EH (cell line): ENCODE measurements at places on chromosomes 2 and 18.

DNA sequence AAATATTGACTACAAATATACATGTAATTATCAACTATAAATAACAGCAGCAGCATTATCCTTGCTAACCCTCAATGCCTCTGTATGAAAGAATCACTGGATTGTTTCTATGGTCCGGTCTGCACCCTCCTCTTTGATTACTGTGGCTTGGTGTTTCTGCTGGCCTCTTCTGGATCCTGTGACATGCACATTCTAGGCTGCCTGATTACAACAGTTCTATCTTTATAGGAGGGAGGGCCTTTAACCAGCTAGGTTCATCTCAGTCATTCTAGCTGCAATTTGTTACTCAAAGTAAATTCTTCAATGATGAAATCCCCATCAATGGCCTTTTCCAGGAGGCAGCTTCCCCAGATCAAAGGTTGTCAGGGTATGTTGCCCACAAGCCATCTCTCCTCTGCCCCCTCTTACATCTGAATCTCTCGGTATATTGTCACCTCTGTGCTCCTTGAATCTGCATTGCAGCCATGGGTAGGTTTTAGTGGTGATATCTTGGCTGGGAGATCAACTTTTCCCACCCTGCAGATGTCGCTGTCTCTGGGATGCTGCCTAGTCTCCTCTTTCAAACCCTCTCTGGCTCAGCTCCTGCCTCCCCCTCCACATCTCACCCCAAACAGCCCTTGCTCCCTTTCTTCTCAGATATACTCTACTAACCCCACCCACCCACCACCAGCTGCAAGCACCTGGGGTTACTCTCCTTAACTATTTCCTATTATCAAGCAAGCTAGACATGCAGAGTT is 106.2 kb upstream of the BZW1 start:
- peak; percentile 47 for DNase-seq

- DNase-seq = no peak
Observed at GRCh38 chr2:72118386-72118785, 29.3 kb downstream of the CYP26B1 start.

DNA sequence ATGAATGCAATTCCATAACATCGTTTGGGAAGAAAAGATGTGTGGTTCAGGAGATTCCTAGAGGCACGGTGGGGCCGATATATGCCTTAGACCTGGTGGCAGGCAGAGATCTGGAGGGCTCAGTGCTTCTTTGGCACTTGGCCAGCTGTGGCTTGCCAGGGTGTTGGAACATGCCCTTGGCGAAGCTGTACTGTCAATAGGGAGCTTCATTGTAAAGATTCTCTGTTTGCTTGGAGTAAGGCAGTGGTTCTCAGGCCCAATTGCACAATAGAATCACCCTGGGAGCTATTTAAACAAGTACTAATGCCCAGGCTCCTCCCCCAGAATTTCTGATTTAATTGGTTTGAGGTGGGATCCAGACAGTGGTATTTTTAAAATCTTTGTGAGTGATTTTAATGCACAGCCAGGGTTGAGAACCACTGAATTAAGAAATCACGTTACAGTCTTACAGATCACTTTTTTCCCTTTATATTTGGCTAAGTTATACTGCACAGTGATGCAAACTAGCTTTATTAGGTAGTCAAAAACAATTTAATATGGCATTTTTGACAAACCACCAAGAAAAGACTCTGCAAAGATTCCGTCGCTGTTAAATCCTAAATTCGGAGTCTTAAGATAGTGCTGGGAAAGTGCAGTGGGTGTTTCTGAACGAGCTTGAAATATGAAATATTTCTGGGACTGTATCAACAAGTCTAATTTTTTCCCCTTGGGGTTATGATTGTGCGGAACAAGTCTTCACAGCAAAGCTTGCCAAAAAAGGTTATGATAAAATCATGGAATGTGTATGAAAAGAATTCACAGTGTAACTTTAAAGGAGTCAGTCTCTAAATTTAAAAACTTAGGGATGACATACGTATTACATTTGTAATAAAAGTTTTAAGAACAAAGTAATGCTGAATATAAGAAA is 78.0 kb downstream of the CRIM1 start:
- DNase-seq = peak; percentile 90

DNA sequence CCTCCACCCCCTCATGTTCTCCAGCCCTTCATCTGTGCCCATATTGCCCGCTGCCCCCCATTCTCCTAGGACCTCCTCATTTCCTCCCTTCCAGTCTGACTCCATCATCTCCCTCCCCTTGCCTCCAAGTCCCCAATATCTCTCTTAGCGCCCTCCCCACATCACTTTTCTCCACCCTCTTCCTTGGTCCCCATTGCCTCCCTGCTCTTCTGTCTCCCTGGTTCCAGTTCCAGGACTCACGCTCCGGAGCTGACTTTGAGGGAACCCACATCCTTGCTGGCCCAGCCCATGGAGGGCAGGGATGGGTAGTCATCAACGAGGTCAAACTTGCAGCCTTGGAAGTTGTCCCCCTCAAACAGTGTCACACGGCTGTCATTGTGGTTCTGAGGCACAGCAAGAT is 2.6 kb downstream of the CRYBA2 start:
- no peak for DNase-seq

- no peak for DNase-seq
Observed at GRCh38 chr18:34647251-34647650, 62.8 kb upstream of the DTNA start.

- no peak for DNase-seq
Observed at GRCh38 chr2:178767094-178768060, 39.8 kb downstream of the TTN start.

DNA sequence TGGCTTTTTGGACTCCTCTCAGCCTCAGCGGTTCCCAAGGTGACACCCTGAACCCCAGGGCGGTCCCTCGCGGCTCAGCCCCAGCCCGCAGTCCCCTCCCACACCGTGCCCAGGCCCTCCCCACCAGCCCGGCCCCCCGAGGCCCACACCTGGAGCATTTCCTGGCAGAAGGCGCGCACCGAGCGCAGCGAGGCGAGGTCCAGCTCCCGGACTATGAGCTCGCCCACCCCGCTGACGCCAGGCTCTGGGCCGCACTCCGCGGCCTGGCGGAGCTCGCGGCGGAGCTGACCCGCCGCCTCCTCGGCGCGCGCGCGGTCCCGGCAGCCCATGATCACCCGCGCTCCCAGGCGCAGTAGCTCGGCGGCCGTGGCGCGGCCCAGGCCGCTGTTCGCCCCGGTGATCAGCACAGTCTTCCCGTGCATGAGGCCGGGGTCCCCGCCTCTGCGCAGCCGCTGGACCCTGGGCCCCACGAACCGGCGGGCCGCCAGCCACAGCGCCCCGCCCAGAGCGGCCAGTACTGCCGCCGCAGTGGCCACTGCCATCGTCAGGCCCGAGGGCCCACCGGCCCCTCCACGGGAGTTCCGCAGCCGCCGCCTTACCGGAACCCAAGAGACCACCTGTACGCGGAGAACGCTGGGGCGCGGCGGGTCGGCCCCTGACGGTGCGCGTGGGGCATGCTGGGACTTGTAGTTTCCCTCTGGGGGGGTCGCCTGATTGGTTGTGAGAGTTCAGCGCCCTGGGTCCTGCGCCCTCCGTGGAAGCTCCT is at the start of gene RDH14:
Gene RDH14, minus strand, starts transcription at position 623 of the 766 bp plus-strand sequence. Its CDS starts 81 bp downstream, at position 542.
- peak; percentile 92 for DNase-seq

- no peak for DNase-seq
Observed at GRCh38 chr2:127283275-127283674, 10.7 kb downstream of the ERCC3 start.

GRCh38 chr18:6249170-6249569 is 165.5 kb downstream of the L3MBTL4 start:
- DNase-seq = no peak

GRCh38 chr2:236117861-236118269 is 50.3 kb downstream of the GBX2 start:
- no peak for DNase-seq
